NCI-H1930 (cell line): ENCODE measurements at places on chromosomes 5 and 9.

DNA sequence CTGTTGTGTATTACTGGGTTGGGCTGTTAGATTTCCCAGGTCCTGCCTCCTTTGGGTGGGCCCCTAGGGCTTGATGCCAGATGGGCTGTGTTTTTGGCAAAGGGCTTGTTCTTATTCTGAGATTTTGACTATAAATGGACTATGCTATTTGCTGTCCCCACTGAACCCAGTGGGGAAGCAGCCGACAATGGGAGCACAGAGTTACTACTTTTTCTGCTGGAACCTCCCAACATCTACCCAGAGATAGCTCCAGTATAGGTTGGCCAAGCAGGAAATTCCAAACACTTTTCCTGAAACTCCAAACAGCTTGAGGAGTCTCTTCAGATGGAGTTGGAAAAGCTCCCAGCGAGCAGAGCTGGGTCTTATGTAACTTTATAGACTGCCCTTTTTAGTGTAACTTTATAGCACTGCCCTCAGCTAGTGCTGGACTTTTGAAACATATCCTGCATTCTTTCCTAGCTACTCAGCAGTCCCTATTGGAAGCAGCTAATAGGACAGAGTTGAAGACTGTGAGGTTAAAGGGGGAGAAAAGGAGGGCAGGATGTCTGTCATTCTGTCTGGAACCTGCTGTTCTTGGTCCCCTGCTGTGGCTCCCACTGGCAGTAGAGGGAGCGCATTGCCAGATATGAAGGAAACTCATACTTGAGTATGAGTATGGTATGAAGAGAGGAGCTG is 21.0 kb downstream of the RUSC2 start:
- DNase-seq = no peak

- DNase-seq = no peak
These were observed 166.4 kb upstream of the MVB12B start for GRCh38 chr9:126160067-126160853.

DNA sequence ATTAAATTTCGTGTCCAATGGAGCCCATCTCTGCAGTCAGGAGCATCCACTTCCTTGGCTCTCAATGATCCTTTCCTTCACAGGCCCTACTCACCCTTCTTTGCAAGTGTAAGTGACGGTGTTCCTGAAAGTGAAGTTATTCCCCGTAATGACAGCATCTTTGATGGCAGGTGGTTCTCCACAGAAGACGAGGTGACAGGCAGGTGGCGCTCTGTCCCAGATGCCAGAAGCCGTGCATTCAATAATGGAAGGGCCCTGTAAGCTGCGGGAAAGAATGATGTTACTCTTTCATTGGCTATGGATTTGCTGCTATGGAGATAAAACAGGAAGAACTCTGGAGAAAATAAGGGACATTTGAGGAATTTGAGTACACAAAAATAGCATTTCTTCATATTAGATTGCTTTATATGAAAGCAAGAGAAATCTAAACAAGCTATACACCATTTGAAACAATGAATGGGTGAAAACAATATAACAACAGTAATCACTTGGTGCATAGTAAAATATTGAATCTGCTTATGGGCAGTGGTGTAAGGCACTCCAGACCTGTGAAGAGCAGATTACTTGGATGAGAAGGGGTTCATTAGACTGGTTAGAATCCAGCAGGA is 89.9 kb upstream of the TXNDC8 start:
- DNase-seq = peak; percentile 23

GRCh38 chr5:124962735-124963134 is 216.3 kb upstream of the ZNF608 start:
- no peak for DNase-seq

DNA sequence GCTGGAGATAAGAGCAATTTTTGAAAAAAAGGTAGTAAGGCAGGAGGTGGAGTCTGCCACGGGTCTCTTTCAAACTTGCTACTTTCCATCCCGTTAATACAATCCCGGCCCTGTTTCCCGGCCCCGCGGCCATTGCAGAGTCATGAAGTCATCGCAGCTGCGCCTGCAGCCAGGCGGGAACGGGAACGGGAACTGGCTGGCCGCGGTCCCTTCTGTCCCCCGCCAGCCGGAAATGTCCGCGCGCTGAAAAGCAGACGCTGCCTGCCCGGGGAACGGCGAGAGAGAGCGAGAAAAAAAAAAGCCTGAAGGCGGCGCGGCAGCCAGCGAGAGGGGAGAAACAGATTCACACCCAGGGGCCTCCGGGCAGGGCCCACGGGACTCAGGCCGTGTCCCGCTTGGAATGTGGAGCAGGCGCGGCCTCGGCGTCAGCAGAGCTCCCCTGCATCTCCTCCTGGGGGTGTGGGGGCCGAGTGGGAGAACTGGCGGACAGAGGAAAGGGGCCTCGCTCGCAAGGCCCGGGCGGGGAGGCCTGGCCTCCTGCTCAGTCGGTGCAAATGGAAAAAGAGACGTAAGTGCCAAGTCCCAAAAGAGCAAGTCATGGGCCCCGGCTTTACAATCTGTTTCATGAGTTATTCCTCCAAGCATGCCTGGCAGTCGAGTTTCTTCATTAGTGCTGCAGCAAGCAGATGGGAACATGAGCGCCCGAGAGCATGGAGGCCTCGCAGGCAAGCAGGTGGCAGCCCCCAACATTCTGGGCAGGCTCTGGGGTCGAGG is 201.2 kb upstream of the GAS1 start:
- no peak for DNase-seq

- DNase-seq = no peak
These were observed 53.0 kb downstream of the IL31RA start for GRCh38 chr5:55904152-55904551.

DNA sequence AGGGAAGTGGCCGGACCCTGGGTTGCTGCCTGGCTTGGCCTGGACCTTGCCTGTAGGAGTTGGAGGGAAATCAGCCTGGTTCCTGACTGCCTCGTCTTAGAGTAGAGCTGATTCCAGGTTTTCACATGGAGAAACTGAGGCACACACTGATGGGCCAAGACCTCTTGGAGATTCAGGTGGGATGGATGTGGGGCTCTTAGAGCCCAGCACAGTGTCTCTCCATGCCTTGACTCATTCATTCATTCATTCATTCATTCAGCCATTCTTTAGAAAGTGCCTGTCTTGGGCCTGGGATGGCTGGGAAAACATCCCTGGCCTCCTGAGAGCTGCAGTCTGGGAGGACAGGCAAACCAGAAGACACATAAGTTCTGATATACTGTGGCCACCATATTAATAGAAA is 2.2 kb downstream of the LRRC8A start:
- DNase-seq = no peak

GRCh38 chr5:44389090-44389822 is at the start of gene FGF10:
Gene FGF10 (minus strand): TSS chr5:44389420. CDS start chr5:44388682, 738 bp downstream.
- no peak for DNase-seq

DNA sequence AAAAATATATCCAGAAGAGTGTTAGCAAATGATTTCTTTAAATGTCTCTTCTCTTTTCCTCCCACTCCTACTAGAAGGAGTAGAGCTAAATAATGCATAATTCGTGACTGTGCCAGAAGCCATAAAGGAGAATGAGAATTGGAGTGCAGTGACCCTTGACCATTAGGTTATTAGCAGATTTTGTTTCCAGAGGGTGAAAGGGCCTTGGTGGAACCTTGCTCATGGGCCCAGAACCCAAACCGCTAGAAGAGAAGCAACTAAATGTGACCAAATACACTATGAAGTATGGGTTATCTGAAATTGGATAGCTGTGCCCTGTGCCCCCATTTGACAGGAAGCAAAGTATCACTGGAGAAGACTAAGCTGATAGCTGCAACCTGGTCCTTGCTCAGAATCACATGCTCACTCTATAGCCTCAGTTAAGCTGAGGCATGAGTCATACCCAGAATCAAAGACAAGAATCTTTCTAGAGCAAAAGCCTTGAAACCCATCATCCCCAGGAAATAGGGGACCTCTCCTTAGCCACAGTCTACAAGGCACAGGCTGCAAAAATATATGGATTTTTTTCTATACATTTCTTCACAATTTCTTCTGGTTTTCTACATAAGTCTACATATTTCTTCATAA is 36.3 kb downstream of the CAPSL start:
- no peak for DNase-seq

DNA sequence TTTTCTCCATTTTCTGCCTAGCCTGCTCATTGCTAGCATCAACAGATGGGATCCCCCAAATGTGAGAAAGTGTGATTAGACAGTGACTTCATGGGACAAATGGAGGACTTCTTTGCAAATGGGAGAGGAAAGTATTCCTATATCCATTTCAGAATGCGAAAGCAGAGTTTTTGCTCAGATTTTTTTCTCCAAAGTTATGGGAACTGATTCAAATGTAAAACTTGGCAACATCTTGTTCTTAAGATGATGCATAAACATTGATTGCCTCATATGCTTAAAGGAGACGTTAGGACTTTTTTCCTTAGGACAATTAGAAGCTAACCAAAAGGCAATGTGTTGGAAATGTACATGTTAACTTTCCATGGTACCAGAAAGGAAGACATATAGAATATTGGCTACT is 704.3 kb upstream of the ZNF608 start:
- DNase-seq = no peak

DNA sequence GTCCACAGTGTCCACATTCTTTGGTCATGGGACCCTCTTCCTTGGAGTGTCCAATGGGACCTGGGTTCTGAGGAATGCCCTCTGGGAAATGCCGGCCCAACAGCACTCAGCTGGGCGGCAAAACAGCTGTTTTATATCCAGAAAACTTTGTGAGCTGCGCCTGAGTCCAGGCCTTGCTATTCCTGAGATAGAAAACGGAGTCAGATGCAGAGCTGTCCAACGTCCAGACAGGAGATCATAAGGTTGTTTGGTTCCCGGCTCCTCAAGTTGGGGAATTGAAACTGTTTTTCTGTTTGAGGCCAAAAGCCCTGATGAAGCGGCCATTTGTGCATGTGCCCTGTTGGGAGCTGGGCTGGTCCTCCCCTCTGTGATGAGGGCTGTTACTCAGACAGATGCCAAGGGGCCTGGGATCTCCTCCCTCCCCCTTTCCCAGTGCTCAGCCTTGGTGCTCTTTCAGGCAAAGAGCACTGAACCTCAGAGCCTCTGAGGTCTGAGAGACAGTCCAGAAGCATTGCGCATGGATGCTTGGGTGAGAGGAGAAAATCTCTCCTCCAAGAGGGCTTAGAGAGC is 66.6 kb upstream of the GARNL3 start:
- DNase-seq = no peak
